ENCODE measurements at places on chromosomes 3 and 15.
A peak's percentile ranks its signal among the peaks of the same experiment; 100 is the strongest.

DNA sequence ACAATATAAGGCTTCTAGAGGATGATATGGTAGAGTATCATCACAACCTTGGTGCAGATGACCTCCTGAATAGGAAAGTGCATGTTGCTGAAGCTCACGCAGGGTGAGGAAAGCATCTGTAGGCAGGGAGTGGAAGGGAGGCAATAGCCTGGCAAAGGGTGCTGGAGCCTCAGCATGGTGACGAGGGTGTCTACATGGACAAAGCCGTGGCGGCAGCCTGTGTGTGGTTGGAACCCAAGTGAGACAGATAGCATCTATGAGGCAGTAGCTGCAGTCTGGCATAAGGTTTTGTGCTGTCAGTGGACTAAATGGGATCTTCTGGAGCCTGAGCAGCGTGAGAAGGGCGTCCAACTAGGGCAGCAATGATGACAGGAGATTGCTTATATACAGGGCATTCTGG is 132.5 kb downstream of the DLG1 start:
- no peak for DNase-seq

- DNase-seq = no peak
Measured at GRCh38 chr3:78867409-78868372, 900.1 kb downstream of the ROBO1 start.

GRCh38 chr3:43001094-43001553 is 22.0 kb downstream of the GASK1A start:
- DNase-seq = peak; percentile 51

DNA sequence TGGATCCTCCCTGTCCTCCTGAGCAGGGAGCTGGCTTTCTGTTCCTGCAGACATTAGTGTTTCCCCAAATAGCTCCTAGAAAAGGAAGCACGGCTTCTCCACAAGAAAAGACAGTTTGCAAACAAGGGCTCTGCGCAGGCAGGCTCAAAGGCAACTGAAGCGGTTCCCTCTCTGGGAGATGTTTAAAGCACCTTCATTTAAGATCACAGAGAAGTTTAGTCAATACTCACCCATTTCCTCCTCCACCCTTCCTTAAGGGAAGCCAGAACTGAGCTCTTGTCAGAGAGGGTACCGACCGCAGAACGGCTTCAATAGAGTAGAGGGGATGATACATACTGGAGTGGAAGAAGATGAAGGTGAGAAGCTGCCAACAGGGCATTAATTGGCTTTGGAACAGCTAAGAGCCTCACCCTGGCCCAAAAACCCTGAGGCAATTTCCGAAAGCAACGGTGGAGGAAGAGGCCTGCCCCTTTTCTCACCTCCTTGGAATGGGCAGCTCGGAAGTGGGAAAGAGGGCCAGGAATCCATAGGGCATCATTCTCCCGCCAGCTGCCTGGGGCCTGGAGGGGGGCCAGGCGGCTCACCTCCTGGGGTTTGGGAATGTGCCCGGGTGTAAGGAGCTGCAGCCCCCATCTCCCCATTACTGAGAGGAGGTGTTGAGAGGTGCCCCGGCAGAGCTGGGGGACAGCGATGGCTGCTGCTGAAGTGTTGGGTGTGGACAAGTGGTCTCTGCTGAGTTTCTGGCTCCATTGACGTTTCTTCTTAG is 4.8 kb upstream of the EPHB3 start:
- DNase-seq = no peak

GRCh38 chr3:131236421-131236820 is 145.2 kb upstream of the NUDT16 start:
- no peak for DNase-seq

GRCh38 chr15:79004336-79004735 is 59.5 kb upstream of the CTSH start:
- no peak for DNase-seq

DNA sequence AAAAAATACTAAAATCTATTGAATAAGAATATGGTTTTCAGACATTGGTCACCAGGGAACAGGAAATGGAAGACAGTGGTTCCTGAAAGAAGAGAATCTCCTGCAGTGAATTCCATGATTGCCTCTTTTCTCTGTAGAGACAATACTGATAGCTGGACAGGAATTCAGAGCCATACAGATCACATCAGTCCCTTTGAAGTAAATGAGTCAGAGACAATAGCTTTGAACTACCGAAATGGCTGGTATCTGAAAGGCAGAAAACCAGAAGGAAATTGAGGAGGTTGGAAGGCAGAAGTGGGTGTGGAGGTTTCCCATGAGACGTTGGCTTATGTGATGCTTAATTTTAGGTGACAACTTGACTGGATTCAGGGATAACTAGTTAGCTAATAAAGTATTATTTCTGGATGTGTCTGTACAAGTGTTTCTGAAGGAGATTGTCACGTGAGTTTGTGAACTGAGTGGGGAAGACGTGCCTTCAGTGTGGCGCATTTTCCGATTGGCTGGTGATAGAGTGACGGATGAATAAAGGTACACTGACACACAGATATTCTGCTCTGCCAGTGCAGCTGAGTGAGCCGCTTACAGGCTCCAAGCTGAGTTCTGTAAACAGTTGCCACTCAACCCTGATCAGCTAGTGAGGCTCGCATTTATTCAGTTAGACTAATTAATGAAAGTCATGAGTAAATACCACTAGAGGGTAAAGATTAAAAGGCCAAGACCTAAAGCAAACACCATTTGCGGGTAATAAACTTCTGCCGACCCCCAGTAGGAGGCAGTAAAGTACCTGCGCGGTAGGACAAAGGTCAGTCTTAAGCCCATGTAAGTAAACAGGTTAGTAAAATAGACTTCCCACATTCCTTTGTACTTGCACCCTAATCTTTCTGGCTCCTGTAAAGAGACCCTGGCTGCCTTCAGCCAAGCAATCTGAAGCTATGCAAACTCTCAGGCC is 1298.6 kb downstream of the SI start:
- no peak for DNase-seq

GRCh38 chr3:173938159-173938558 is 540.6 kb downstream of the NLGN1 start:
- DNase-seq = no peak

GRCh38 chr15:61827131-61827530 is 233.1 kb downstream of the VPS13C start:
- no peak for DNase-seq

DNA sequence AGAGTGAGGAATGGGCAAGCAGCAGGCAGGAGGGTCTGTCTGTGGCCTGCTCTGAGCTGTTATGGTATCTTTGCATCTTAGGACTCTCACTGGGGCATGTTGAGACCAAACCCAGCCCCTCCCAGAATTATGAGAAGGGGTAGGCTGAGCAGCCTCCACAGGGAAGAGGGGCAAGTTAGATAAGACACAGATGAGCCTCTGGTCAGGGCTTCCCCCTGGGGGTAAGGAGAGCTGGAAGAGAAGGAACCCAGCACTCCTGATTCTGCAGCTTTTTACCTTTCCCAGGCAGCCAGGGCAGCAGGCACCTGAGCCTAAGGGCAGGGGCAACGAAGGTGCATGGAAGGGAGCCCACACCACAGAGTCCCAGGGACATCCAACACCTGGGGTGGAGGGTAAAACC is 19.3 kb downstream of the DUOX1 start:
- DNase-seq = no peak

- DNase-seq = no peak
Measured at GRCh38 chr15:98070137-98070536, 109.6 kb downstream of the ARRDC4 start.

- DNase-seq = no peak
Measured at GRCh38 chr3:142027735-142028134, 121.6 kb downstream of the TFDP2 start.

DNA sequence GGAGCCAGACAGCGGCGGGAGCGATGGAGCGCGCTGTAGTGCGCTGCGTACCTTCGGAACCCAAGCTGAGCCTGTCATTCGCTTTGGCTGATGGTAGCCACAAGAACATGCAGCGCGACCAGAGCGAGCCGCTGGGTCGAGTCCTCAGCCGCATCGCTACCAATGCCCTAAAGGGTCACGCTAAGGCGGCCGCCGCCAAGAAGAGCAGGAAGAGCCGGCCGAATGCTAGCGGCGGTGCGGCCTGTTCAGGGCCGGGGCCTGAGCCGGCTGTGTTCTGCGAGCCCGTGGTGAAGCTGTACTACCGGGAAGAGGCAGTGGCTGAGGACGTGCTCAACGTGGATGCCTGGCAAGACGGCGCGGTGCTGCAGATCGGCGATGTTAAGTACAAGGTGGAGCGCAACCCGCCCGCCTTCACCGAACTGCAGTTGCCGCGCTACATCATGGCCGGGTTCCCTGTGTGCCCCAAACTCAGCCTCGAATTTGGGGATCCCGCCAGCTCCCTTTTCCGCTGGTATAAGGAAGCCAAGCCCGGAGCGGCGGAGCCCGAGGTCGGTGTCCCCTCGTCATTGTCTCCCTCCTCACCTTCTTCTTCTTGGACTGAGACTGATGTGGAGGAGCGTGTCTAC is 498 bp downstream of the PDE12 start:
- DNase-seq = no peak

- no peak for DNase-seq
Measured at GRCh38 chr15:36814105-36814504, 234.7 kb downstream of the CDIN1 start.

DNA sequence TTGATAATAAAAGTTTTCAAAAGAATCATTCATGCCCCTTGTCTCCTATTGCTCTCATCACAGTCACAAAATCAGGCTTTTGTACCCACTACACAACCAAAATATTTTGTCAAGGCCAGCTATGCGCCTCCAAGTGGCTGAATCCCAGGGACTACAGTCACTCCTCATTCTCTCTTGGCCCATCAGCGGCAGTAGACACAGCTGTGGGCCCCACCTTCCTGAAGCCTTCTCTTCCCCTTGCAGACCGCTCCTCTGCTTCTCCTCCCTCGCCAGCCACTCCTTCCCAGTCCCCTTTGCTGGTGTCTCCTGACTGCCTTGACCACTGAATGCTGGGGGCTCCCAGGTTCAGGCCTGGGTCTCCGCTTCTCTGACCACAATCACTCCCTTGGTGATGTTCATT is 52.1 kb downstream of the LSM3 start:
- no peak for DNase-seq

GRCh38 chr3:117084739-117085270 is 375.2 kb downstream of the TUSC7 start:
- no peak for DNase-seq

DNA sequence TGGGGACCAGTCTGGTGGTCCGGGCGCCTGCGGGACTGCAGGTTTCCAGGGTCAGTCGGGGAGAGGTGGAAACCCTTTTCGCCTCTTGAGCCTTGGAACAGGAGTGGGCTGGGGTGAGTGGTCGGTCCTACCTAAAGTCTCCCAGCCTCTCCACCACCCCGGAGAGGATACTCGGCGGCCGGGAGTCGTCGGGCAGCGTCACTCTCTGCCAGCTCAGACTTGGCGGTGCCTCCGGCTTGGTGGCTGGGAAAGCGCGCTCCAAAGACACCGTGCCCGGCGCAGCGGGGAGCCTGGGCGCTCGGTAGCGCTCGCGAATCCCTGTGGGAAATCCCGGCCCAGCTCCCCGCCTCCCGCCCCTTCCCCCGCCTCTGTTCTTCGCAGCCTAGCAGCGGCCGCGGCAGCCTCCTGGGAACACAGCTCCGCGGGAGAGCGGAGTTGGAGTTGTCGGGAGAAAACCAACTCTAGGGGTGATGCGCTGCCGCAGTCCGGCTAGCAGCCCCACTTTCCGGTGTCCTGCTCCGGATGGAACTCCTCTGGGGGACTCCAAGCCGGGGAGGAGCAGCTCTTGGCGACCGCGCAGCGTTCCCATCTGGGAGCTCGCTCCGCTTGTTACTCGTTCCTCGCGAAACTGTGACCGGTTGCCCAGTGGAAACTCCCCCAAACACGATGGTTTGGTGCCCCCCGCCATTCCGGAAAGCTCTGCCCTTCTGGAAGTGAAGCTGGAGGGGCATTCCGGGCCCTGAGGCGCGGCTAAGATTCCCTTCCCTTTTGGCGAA is 1.4 kb downstream of the EPHB1 start:
- no peak for DNase-seq

DNA sequence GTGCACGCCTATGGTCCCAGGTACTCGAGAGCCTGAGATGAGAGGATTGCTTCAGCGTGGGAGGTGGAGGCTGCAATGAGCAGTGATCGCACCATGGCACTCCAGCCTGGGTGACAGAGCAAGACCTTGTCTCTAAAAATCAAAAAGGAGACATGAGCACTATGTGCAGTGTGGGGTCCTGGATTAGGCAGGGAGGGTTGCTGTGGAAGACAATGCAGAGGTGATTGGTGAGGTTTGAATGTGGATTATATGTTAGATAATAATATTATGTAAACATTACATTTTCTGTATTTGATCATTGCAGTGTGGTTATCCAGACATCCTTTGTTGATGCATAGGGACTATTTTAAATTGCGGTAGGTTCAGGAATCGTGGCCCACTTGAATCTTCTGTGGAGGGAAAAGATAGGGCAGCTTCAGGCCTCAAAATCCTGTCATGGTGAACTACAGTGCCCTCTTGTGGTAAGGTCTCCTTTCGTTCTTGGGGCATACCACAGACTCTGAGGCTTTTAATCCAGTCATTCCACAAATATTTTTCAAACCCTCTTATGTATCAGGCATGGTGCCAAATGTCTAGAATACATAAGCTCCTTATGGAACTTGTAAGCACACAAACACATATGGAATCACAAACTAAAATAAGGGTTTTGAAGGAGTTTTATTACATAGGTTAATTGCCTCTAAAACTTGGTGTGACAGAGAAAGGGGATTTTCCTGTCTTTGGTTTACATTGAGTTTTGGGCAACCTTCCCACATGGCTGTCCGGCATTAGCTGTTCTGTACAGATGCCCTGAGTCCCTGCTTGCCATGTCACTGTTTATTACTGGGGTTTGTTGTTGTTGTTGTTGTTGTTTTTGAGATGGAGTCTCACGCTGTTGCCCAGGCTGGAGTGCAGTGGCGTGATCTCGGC is 37.7 kb downstream of the GPD1L start:
- peak; percentile 95 for DNase-seq

- DNase-seq = no peak
Measured at GRCh38 chr15:68200016-68200861, 4.9 kb downstream of the CALML4 start.

- no peak for DNase-seq
Measured at GRCh38 chr15:29241207-29241606, 28.4 kb downstream of the NSMCE3 start.

- DNase-seq = no peak
Measured at GRCh38 chr15:98611808-98612207, 36.5 kb upstream of the IGF1R start.

GRCh38 chr3:72932416-72932815 is 44.6 kb downstream of the GXYLT2 start:
- no peak for DNase-seq

DNA sequence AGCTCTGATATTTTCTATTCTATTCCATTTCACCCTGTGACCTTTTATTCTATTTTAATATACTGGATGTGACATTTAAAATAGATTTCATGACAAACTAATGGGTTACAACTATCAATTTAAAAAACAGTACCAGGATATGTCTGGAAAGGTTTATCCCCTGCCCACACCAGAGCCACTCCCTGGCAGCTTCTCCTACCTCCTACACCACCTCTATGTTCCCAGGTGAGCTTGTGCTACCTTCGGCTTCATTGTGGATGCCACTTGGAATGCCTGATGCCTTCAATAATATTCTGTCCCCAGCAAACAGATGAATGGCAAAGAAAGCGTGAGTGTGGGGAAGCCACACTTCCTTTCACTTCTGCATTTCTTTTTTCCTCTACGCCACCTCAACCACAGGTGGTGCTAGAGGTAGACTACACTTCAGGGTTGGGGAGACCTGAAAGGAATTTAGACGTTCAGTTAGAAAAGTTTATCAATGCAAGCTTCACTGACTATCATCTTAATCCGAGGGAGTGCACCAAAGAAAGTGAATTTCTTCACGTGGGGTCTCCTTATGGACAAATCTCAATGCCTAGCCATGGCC is 213.0 kb downstream of the SSR3 start:
- DNase-seq = no peak

All from AG04449 (cell line).